ENCODE measurements at places on chromosomes 5 and 9.

GRCh38 chr5:61362796-61363368, 30.8 kb downstream of the ZSWIM6 start:
- no peak for DNase-seq

- DNase-seq = no peak
Observed at GRCh38 chr9:136481558-136481957, 1.3 kb downstream of the SEC16A start.

- no peak for DNase-seq
Observed at GRCh38 chr9:34518110-34518616, 4.6 kb downstream of the ENHO start.

- DNase-seq = no peak
Observed at GRCh38 chr5:10741661-10742060, 19.4 kb downstream of the DAP start.

GRCh38 chr9:94948567-94949235, 222.2 kb downstream of the AOPEP start:
- no peak for DNase-seq

DNA sequence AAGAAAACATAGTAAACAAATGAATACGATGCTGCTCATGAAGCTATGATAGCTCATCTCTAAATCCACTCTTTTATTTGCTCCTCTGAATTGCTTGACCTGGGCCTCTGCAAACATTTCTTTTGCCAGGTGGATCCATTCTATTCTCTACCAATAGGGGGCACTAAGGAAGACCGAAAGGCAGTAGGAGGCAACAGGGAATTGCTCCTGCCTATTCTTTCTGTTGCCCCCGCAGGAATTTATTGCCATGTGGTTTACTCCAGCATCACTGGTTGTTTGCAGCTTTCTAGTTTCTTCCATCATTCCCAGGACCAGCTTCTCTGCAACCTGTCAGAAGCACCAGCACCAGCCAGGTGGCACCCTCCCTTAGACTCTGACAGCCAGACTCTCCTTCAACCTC, 5.3 kb downstream of the GAPT start:
- no peak for DNase-seq

GRCh38 chr9:13358128-13358527, 78.6 kb upstream of the MPDZ start:
- DNase-seq = no peak

DNA sequence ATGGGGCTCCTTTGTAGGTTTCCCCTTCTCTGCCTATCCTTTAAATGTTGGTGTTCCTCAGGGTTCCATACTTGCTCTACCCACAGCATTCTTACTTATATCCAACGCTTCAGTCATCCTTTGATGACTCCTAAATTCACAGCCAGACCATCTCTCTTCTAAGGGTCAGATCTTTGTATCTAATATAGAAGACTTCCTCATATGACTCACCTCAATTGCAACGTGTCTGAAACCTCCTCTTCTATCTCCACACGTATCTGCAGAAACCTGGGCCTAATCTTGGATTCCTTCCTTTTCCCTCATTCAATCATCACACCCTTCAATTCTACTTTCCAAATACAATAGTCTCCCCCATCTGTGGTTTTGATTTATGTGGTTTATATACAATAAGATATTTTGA, 68.3 kb downstream of the HMGCR start:
- DNase-seq = no peak

DNA sequence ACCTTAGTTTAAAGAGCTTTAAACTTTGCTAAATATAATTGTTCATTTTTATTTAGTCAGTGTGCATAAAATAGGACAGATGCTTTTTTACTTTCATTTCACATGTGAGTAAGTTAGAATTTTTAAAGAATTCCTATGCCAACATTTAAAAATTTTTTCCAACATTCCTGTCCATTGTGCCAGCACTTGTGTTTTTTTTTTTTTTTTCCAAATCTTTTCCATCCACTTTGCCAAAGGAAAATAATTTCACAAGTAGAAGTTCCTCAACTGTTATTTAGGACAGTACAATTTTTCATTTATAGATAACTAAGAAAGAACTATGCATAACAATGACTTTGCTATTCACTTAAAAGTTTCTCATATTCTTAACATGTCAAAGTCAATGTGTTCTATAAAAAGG, 189.5 kb downstream of the ADAMTS6 start:
- DNase-seq = no peak

- no peak for DNase-seq
Observed at GRCh38 chr5:142305211-142305610, 19.6 kb downstream of the SPRY4 start.

- no peak for DNase-seq
Observed at GRCh38 chr5:164119806-164120447, 614.5 kb downstream of the MAT2B start.

GRCh38 chr5:54361691-54362411, 51.5 kb upstream of the ARL15 start:
- DNase-seq = no peak

- DNase-seq = no peak
Observed at GRCh38 chr5:143525176-143525575, 121.7 kb upstream of the NR3C1 start.

- no peak for DNase-seq
Observed at GRCh38 chr5:163565492-163565891, 60.1 kb downstream of the MAT2B start.

GRCh38 chr5:7015586-7016256, 302.5 kb downstream of the TENT4A start:
- DNase-seq = no peak

Data from activated T-cell treated with anti-CD3 and anti-CD28 coated beads for 1 hour (primary cell).